Temporal lobe (tissue), 4 donors: ENCODE measurements at places on chromosomes 7 and 10. TPM values are rescaled to one million over a fixed set of nuclear protein-coding genes. Genes with fewer than 3 reads are reported as not detected.

Gene TMEM196
- 12.0 TPM for total RNA-seq

Gene SNX8
- 4.9 TPM for total RNA-seq

Gene CDC14C
- total RNA-seq, result not detected

Gene CREB5
- 6.1 TPM for total RNA-seq

Gene MYO3A
- 2.2 TPM for total RNA-seq

Gene TBX20
- total RNA-seq, result not detected

Gene SCART1
- 0.49 TPM for total RNA-seq

Gene SPDYE16
- 0.25 TPM for total RNA-seq

Gene WDFY4
- total RNA-seq, result 0.49 TPM

Gene LRIT1
- total RNA-seq, result not detected

Gene PDE6C
- total RNA-seq, result not detected

Gene CYP26A1
- 22.9 TPM for total RNA-seq

Gene GRB10
- 49.9 TPM for total RNA-seq

Gene NRCAM
- 175 TPM for total RNA-seq
